HFFc6 (cell line): ENCODE measurements at places on chromosomes 1 and 21. TPM values are rescaled to one million over a fixed set of nuclear protein-coding genes. Genes with fewer than 3 reads are reported as not detected.

DNA sequence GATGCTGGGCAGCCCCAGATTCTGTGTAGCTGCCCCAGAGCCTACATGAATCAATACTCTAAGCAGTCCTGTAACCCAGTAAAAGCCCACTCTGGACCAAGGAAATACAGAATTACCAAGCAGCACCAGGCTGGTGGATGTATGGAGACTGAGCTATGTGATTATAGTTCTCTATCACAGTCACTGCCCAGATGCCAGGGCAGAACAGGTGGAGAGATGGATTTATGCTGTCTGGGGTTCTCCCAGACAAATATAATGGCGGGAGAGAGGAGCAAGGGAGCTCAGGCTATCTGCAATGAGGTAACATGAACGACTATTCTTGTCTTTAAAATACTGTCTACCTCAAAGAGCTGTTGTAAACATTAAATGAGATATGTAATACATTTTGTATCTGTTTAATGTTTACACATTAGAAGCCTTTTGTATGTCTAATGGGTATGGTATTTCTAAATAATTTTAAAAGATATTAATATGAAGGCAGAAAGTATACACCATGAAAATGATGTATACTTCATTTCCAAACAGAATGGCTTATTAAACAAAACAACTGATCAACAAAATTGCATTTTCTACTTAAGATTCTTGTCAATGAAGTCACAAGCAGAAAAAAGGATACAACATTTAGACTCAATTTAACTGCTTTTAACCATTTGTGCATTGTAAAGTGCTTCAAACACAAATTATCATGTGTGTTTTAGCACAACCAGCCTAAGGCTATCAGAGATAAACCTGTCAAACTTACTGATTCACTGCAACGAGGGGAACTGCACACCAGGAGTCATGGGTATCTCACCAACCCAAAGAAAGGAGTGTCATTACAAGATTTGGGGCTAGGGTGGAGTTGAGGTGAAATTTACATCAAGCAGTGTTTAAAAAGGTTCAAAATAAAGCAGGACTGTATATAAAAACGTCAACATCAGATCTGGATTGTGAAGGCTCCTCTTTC lies 3.0 kb downstream of the SDE2 start:
- no peak for DNase-seq

DNA sequence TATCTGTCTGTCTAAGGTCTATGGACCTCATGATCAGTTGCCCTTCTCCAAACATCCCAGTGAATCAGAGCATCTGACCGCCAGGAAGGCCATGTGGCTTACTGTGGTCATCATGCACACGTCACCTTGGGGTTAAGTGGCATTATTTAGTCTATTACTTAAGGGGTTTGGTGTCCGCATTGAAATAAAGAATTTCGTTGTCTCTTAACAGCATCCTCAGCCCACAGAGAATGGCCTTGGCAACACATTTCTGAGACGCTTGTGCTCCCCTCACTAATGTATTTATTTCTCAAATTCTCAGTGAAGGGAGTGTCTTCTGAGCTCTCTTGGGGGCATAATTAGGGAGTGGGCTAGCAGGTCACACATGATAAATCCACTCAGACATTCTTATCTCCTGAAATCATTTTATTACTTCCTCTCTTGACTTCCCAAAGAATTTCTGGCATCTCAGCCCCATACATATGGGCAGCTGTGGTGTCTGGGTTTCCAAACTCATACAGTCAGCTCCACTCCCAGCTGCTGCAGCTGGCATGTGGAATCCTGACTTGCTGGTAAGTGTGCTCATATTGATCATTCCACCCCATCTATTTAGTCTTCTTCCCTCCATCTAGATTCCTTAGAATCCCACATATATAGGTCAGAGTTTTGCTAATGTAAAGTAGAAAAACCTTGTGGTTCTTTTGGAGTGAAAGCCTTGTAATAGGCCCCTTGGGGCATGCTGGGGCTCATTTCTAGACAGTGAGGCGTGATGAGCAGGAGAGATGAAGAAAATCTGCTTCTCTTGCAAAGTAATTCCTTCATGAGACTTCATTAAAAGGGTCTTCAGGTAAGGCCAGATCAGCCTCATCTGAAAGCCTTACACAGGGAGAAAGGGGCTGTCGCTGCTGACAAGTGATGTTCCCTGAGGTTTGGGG lies 110.5 kb downstream of the HHAT start:
- DNase-seq: peak; percentile 97

- DNase-seq: no peak
These were observed 44.9 kb downstream of the FOXD2 start for GRCh38 chr1:47482786-47483185.

GRCh38 chr1:173448945-173449344 lies 28.2 kb upstream of the PRDX6 start:
- DNase-seq: no peak

- DNase-seq: no peak
These were observed 551.1 kb downstream of the MATN1 start for GRCh38 chr1:30172299-30172694.

- peak; percentile 62 for DNase-seq
These were observed 346.6 kb upstream of the RUNX1 start for GRCh38 chr21:35395728-35396127.

DNA sequence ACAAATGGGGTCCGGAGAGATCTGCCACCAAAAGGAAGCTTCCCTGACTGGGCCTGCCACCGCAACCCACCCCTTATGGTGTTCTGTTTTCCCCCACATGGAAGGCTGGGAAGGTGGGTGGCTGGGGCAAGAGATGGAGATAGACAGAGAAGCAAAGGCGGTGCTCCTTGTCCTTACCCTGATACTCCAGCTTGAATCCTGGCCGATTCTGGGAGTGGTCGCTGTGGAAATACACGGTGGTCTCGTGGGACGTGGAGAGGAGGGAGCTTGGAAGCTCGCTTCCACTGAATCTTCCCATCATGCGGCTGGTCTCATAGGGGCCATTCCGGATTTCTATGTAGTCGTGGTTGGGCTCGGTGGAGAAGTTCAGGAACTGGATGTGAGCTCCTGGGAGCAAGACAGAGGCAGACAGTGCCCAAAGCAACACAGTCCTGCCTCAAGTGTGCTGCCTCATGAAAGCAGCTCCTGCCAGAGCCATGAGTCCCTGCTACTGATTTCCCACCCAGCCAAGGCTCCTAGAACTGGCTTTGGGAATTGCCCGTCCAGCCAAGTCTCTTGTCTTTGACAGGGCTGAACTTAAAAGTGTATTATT lies 138.5 kb downstream of the ZSCAN20 start:
- DNase-seq: no peak

Gene CSF3R
- not detected in 3 replicates for total RNA-seq

Gene SHISAL2A
- total RNA-seq: not detected in 3 replicates

Gene BTBD8
- 1.2 to 1.8 TPM (median 1.5 TPM) in 3 replicates for total RNA-seq

Gene CD247
- total RNA-seq: not detected in 2 replicates

Gene ARHGAP29
- 36.9 to 50.6 TPM (median 45.3 TPM) in 3 replicates for total RNA-seq

Gene OR14K1
- not detected in 3 replicates for total RNA-seq

Gene TTC22
- total RNA-seq: not detected in 2 replicates

Gene ADGRB2
- 7.0 to 8.8 TPM (median 8.7 TPM) in 3 replicates for total RNA-seq

Gene EPS8L3
- not detected in 3 replicates for total RNA-seq
